ENCODE measurements at places on chromosomes 16 and 17.

DNA sequence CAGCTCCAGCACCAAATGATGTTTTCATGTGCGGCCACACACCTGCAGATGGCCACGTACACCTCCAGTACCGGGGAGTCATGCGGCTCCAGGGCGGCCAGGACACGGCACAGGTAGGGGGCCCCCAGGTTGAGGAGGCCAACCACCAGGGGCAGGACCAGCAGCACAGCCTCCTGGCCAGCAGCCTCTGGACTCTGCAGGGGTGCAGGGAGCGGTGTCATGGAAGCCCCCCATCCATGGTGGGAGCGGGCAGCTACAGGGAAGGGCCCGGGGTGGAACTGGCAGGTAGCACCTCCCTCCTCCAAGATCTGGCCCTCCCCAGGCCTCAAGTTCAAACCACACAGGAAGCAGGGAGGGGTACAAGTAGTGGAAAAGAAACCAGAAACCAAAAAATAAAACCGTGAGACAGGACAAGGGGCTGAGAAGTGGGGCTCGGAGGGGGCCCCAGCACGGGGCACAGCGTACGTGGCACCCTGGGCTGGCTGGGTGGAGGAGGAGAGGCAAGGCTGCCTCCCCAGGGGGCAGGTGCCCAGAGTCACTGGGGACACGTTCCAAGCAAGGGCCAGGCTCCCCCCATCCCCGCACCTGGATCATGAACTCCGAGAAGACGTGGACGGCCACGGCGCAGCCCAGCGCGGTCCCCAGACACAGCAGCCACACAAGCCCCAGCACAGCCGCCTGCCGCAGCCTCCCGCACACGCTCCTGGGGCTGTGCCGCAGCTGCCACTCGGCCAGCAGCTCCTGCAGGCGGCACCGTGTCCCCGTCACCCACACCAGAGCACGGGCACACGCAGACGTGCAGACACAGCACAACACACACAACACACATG is 7.4 kb downstream of the TMC6 start:
- DNase-seq = no peak

- DNase-seq = no peak
Observed at GRCh38 chr17:64572682-64573154, 65.9 kb downstream of the CEP95 start.

DNA sequence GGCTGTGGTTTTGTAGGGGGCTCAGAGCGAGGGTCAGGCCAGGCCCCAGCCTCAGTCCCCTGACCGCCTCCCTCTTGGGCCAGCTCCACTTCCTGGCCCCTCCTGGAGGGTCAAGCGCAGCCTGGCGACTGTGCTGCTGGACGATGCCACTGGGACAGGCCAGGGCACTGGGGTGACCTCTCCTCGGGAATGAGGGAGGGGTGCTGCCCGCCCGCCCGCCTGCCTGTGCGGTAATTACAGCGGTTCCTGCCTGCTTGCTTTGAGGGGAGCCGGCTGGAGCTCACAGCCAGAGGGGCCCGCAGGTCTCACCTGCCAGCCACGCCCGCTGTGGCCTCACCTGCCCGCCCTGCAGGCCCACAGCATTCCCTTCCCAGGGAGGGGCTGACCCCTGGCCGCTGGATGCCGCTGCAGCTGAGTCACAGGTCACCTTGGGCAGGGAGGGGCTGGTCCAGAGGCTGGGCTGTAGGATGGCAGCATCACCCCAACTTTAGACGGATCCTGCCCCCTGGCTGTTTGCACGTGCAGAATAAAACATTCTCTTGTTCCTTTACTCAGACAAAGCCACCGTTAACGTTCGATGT is 76.7 kb upstream of the CBX4 start:
- DNase-seq = peak; percentile 68

GRCh38 chr17:19338031-19338990 is 24.2 kb downstream of the B9D1 start:
- DNase-seq = peak; percentile 80

DNA sequence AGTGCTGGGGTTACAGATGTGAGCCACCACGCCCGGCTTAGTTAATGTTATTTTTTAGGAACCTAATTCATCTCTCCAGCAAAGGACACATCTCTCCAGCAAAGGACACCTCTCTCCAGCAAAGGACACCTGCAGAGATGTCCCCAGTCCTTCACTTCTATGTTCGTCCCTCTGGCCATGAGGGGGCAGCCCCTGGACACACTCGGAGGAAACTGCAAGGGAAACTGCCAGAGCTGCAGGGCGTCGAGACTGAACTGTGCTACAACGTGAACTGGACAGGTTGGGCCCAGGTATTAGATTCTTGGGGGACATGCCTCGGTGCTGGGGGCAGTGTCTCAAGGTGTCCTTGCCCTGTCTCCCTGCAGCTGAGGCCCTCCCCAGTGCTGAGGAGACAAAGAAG is 4.7 kb downstream of the PFAS start:
- DNase-seq = no peak

DNA sequence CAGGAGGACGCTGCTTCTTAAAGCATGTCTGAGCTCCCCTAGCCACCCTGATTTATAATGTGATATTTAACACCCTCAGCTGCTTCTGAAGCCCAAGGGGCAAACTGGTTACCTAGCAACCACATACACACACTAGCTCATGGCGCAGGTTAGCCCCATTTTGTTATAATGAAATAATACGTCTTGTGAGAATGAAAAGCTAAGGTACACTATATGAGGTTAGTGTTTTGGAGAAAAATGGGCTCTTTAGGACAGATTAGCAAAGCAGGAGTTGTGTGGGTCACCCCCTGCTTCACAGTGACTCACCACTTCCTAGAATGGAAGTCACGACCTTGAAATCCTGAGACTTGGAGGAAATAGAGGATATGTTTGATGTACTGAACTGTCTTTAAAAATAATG is 404.8 kb upstream of the HSBP1 start:
- DNase-seq = no peak

DNA sequence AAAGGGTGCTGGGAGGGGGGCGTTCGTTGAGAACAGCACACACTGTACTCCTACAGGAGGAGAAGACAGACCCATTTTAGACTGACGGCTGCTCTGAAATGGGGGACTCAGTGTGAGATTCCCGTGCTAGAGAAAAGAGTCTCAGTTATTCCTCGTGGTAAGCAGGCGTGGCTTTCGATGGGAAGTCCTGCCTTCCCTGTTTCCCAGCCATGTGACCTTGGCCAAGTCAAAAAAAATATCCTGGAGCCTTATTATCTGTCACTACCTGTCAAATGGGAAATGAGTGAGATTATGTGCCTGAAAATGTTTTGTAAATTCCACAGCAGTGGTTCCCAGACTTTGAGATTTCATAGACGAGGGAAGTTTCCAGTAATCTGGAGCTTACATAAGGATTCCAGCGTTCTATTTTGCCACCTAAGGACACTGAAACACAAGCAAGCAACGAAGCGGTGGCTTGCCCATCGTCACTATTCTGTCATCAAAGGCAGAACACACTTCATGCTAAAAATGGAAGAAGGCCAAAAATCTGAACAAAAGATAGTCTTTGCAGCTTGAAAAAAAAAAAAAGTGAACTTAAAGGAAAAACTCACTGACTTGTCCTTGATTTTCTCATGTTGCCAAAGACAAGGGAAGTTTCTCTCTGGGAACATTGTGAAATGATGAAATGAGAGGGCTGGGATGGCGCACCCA is 253.4 kb upstream of the RPL38 start:
- DNase-seq = no peak

DNA sequence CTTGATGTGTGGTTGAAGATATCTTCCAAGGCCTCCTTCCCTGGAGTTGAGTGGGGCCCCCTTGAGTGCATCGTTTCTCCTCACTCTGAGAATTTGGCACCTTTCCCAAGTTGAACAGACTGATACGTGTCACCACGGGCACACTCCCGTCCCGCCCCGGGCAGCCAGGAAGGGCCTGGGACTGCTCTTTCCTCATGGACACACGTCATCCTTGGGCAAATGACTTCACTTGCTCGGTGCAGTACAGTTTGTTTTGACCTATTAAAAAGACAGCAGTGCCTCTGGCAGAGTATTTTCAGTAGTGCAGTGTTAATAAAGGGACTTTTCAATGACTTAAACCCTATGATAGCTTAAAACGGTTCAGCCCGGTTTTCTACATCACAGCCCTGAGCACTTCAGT is 59.9 kb downstream of the SEC14L1 start:
- DNase-seq = no peak

- DNase-seq = peak; percentile 49
Observed at GRCh38 chr16:68229431-68230175, 6.3 kb downstream of the ESRP2 start.

DNA sequence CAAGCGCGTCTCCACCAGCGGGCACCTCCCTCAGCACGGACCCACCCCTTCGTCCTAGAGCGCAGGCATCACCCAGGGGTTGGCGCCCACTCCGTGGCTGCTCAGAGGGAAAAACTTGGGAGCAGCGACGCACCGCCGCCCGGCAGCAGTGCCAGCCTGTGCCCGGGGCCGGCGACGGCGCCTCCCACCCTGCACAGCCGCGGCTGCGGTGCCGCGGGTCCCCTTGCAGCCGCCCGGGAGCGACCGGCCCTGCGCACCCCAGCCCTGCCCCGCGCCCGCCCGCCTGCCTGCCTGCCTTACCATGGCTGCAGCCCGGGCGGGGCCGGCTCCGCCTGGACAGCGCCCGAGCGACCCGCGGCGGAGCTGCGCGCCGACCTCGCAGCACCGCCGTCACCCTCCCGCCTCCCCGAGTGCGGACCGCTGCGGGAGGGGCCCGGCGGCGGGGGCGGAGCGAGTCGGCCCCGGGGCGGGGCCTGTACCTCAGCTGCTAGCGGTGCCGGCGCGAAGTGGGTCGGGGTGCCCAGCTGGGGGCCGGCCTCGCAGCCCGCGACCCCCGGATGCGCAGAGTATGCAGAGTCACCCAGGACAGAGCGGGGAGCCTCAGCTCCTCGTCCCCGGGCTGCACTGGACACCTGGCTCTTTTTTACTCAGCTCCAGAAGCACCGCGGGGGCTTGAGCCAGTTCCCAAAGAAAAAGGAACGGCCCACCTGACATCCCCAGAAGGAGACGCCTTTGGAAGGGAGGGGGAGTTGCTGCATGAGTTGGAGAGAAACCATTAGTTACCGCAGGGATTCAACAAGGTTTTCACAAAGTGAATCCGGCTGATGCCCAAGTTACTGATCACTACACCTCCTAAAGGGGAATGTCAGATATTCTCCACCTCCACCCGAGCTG is 17.5 kb upstream of the MTMR4 start:
- peak; percentile 66 for DNase-seq

All from RPMI8226 (cell line).